ENCODE measurements at places on chromosomes 2 and 18.

DNA sequence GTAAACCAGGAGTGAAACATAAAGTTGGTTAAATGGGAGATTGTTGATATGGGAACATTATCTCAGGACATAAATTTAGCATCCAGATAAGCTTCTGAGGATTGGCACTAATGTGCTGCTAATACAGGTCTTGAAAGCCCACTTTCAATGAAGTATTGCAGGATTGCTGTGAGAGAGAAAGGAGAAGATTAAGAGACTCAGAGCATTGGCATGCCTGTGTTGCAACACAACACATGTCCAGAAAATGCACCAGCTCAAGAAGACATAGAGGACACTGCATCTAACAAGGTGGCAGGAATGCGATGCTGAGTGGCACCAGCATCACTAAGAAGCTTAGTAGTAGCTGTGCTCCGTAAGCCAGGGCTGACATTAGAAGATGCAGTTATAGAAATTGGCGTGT is 728.9 kb downstream of the SUCLG1 start:
- no peaks in the 10 kb centered on the region for H3K27me3 ChIP-seq
- H3K4me3 ChIP-seq = no peak overlapping the region

- H3K27me3 ChIP-seq = no peaks in the 10 kb centered on the region
- DNase-seq = no peak
- H3K4me1 ChIP-seq = no peaks in the 10 kb centered on the region
- H3K36me3 ChIP-seq = no peaks in the 10 kb centered on the region
These were observed 40.8 kb downstream of the LMAN2L start for GRCh38 chr2:96699021-96699420.

DNA sequence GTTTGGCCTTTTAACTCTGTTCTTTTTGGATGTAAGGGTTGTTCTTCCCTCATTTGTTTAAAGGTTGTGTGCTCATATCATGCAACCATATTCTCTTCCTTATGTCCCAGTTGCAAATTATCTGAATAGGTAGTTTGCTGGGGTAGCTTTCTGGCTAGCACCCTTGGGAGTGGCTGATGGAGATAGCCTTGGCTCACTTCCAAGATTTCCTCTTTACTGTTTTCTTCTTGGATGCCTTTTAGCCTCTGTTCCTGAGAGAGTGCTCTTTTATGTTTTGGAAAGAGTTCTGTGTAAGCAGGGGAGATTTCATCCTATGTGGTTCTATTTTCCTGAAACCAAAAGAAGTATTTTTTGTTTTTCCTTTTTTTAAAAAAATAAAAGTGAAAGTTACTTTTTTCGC is 25.4 kb downstream of the USP14 start:
- no peaks in the 10 kb centered on the region for H3K27me3 ChIP-seq
- no peak overlapping the region for H3K27ac ChIP-seq
- peaks cover 7% of the 10 kb centered on the region for H3K4me1 ChIP-seq
- DNase-seq = no peak

- no peaks in the 10 kb centered on the region for H3K36me3 ChIP-seq
- DNase-seq = no peak
- H3K27ac ChIP-seq = no peak overlapping the region
- no peaks in the 10 kb centered on the region for H3K4me1 ChIP-seq
- no peak overlapping the region for H3K4me3 ChIP-seq
These were observed 206.2 kb upstream of the COPS8 start for GRCh38 chr2:236879416-236879963.

DNA sequence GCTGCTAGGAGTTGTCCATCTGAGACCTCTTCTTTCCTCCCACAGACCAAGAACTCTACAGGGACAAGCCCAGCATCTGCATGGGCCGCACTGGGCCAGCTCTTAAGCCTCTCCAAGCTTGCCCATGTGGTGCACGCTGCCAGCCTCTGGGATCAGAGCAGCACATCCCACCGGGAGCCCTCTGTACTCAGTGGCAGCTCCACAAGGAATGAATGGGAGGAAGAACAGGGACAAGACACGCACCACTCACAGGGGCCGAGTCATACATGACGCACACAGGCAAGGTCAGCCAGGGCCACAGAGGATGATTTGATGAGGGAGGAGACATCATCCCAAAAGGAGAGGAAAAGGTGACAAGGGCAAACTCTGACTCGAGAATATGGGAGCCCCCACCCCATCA is 268.3 kb downstream of the KLHL29 start:
- H3K4me1 ChIP-seq = no peaks in the 10 kb centered on the region
- H3K27ac ChIP-seq = no peak overlapping the region
- DNase-seq = no peak
- H3K4me3 ChIP-seq = no peak overlapping the region
- H3K36me3 ChIP-seq = no peaks in the 10 kb centered on the region

DNA sequence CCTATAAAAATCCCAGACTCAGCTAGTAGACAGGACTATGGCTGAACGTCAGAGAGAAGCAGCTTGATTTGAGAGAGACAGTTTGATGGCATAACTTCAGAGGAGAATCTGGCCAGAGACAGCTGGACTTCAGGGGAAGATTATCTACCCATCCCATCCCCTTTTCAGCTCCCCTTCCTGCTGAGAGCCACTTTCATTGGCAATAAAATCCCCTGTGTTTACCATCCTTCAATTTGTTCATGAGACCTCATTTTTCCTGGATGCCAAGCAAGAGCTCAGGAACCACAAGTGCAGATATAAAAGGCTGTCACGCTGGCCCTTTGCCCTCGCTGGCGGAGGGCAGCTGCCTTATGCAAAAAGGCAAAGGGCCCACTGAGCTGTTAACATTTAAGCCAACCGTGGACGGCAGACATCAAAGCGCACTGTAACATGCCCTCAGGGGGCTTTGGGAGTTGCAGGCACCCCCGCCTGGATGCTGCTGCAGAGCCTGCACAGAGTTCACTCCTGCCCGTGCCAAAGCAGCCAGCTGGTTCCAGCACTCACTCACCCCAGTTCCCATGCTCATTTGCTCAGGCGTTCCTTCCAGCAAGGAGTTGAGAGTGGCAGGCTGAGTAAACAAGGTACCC is 164.3 kb upstream of the PGAP1 start:
- H3K27ac ChIP-seq = no peak overlapping the region
- no peaks in the 10 kb centered on the region for H3K27me3 ChIP-seq
- H3K36me3 ChIP-seq = no peaks in the 10 kb centered on the region
- no peak overlapping the region for H3K4me3 ChIP-seq
- DNase-seq = no peak
- peaks cover 4% of the 10 kb centered on the region for H3K4me1 ChIP-seq

DNA sequence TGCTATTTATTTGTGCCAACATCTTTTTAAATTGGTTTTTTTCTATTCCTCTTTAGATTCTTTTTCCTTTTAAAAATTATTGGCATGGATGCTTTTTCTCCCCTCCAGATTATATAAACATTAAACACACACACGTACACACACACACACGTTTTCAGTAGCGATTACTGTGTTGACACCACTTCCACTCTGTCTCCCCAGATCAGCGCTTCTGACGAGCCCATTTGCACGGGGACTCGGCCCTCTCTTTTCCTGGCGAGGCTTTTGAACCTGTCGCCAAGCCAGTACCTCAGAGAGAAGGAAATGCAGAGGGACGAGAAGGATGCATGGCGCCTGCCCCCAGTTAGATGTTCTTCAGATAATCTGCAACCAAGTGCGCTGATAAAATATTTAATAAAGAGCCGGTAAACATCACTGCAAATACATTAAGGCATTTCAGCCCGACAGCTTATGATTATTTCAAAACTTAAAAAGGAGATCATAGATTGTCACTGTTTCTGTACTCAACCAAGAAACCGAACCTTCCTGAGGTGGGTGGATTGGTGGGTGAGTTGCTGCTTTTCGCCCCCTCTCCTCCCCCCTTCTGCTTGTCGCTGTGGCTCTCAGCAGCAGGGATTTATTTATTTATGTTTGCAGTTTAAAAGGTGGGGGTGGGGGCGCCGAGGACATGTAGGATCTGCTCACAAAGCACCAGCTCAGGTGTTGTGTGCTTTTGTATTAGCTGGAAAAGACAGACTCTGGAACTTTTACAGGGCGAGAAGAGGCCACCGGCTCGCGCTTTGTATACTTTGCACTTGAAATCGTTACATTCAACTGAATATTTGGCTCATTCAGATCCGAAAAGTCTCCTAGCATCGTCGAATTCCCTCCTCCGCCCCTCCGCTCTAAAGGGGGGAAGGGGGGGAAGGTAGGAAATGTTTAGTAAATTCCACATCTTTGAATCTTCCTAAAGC is 787 bp upstream of the TBR1 start:
- H3K27me3 ChIP-seq = peaks cover 2% of the 10 kb centered on the region
- H3K4me3 ChIP-seq = peak overlapping the region; percentile 41
- peaks cover 9% of the 10 kb centered on the region for H3K4me1 ChIP-seq
- no peak for DNase-seq

- peaks cover 10% of the 10 kb centered on the region for H3K4me1 ChIP-seq
- no peak overlapping the region for H3K4me3 ChIP-seq
- H3K27ac ChIP-seq = no peak overlapping the region
- H3K36me3 ChIP-seq = no peaks in the 10 kb centered on the region
- DNase-seq = no peak
These were observed 318.9 kb downstream of the NCKAP5 start for GRCh38 chr2:133249362-133249761.

GRCh38 chr18:34794348-34794747 is 84.2 kb downstream of the DTNA start:
- no peaks in the 10 kb centered on the region for H3K4me1 ChIP-seq
- no peaks in the 10 kb centered on the region for H3K36me3 ChIP-seq
- no peak overlapping the region for H3K4me3 ChIP-seq
- H3K27ac ChIP-seq = no peak overlapping the region

DNA sequence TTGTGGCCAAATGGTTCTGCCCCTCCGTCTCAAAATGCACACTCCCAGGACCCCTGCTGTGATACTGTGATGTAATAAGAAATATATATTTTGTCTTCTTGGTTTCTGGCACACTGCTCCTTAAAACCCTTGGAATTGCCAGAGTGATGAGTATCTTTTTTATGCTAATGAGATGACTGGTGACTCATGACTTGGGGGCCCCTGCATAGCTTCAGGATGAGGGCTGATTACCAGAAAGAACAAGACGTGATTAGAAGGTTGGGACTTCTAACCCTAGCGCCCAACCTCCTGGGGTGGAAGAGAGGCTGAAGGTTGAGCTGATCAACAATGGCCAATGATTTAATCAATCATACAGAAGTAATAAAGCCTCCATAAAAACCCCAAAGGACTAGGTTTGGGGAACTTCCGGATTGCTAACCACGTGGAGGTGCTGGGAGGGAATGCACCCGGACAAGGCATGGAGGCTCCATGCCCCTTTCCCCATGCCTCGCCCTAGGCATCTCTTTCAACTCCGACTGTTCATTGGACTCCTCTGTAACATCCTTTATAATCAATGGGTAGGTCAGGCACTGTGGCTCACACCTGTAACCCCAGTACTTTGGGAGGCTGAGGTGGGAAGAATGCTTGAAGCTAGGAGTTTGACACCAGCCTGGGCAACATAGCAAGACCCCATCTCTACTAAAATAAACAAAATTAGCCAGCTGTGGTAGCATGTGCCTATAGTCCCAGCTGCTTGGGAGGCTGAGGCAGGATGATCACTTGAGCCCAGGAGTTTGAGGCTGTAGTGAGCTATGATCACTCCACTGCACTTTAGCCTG is 89.1 kb downstream of the HS1BP3 start:
- H3K4me1 ChIP-seq = no peaks in the 10 kb centered on the region
- DNase-seq = no peak
- H3K36me3 ChIP-seq = no peaks in the 10 kb centered on the region
- no peak overlapping the region for H3K27ac ChIP-seq
- H3K27me3 ChIP-seq = no peaks in the 10 kb centered on the region

DNA sequence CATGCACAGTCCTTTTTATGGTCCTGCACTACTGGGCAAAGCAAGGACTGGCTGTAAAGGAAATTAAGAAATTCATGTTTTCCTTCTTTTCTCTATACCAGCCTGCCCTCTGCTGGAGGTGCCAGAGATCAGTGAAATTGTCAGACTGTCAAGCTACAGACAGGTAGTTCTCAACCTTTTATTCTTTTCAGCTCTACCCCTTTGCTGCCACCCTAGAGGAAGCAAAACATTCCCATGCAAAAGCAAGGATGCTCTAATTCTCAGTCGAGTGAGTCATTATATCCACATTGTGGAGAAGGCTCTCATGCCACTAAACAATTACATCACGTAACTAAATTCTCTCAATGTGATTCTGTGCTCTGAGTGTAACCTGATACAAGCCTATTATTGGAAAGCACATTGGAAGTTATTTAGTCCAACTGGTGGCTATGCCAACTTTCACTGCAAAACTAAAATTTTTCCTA is 25.0 kb upstream of the RAPGEF4 start:
- H3K4me1 ChIP-seq = no peaks in the 10 kb centered on the region
- H3K4me3 ChIP-seq = no peak overlapping the region
- no peaks in the 10 kb centered on the region for H3K36me3 ChIP-seq

DNA sequence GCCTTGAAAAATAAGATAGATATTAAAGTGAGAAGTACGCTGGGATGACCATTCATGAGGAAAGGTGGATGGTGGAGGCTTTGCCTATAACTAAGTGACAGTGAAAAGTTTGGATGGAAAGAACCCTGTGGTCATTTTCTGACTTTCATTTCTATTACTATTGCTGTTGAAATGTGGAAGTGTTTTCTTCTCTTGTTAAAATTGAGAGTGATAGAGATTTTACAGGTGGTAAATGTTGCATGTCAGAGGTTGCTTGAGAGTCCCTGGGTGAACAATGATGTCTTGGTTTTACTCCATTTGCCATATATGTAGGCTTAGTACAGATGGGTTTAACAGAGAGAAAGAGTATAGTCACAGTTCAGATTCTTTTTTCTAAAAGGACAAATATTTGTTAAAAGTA is 18.4 kb downstream of the NCOA1 start:
- no peaks in the 10 kb centered on the region for H3K36me3 ChIP-seq
- H3K4me1 ChIP-seq = peaks cover 7% of the 10 kb centered on the region
- DNase-seq = no peak
- H3K4me3 ChIP-seq = no peak overlapping the region

- DNase-seq = no peak
- no peak overlapping the region for H3K27ac ChIP-seq
- H3K36me3 ChIP-seq = no peaks in the 10 kb centered on the region
- H3K27me3 ChIP-seq = no peaks in the 10 kb centered on the region
These were observed 29.1 kb upstream of the ZC3H15 start for GRCh38 chr2:186456941-186457340.

GRCh38 chr2:172484706-172485105 is 57.3 kb downstream of the ITGA6 start:
- DNase-seq = no peak
- H3K27me3 ChIP-seq = no peaks in the 10 kb centered on the region
- peaks cover 4% of the 10 kb centered on the region for H3K4me1 ChIP-seq
- no peak overlapping the region for H3K27ac ChIP-seq
- H3K36me3 ChIP-seq = no peaks in the 10 kb centered on the region
- no peak overlapping the region for H3K4me3 ChIP-seq

GRCh38 chr2:27092696-27093429 is 6.3 kb downstream of the KHK start:
- H3K4me1 ChIP-seq = no peaks in the 10 kb centered on the region
- no peaks in the 10 kb centered on the region for H3K27me3 ChIP-seq
- H3K4me3 ChIP-seq = no peak overlapping the region
- DNase-seq = peak; percentile 21

- H3K27ac ChIP-seq = no peak overlapping the region
- H3K4me1 ChIP-seq = no peaks in the 10 kb centered on the region
- no peaks in the 10 kb centered on the region for H3K36me3 ChIP-seq
- H3K4me3 ChIP-seq = no peak overlapping the region
- DNase-seq = no peak
- no peaks in the 10 kb centered on the region for H3K27me3 ChIP-seq
These were observed 44.9 kb downstream of the APLF start for GRCh38 chr2:68512326-68512725.
